ENCODE measurements at places on chromosomes 3 and 15.

DNA sequence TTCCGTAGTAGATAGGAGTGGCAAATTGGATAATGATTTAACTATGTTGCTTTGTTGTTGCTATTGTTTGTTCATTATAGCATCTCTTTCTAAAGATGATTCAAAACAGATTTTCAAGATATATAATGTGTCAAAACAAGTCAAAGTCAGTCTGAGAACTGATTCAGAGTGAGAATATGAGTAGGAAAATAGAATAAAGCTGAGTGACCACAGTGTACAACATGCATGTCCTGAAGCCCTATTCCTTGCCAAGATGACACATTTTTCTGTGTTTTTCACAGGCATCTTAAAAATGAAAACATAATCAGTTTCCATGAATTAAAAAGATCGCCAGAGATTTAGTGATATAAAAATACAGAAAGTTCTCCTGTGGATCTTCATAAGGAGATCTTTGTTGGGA, 57.0 kb upstream of the THRB start:
- DNase-seq: no peak

- no peak for DNase-seq
These were observed 9.5 kb downstream of the CHSY1 start for GRCh38 chr15:101242160-101242998.

DNA sequence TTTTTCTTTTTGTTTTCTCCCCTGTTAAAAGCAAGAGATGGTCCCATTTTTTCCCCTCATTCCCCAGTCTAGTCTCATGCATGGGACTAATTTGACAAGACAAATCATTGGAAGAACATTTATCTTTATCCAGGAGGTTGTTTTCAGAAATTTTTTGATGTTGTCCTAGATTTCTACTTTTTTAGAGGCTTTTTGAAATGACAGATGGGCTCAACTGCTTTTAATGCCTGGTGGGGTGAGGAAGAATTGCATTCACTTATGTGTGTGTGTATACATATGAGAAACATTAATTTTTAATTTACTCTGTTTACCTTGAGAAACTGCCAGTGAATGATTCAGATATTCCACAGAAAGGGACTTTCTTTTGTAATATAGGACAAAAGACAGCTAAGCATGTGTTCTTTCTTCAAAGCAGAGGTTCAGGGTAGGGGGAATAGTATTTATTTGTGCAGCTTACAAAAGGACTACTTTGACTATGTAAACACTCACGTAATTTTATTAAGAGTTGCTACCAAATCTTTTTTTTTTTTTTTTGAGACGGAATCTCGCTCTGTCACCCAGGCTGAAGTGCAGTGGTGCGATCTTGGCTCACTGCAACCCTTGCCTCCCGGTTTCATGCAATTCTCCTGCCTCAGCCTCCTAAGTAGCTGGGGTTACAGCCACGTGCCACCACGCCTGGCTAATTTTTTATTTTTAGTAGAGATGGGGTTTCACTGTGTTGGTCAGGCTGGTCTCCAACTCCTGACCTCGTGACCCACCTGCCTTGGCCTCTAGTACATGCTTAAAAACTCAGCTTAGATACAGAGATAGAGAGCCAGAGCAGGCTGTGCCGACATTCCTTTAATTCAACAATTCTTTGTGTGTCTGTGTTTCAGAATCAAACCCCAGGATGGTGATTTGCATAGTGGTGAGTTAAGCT, 130.1 kb upstream of the RARB start:
- no peak for DNase-seq

- no peak for DNase-seq
These were observed 1115.1 kb upstream of the CADM2 start for GRCh38 chr3:83843716-83844115.

GRCh38 chr3:99970198-99970597, 144.1 kb downstream of the FILIP1L start:
- no peak for DNase-seq

DNA sequence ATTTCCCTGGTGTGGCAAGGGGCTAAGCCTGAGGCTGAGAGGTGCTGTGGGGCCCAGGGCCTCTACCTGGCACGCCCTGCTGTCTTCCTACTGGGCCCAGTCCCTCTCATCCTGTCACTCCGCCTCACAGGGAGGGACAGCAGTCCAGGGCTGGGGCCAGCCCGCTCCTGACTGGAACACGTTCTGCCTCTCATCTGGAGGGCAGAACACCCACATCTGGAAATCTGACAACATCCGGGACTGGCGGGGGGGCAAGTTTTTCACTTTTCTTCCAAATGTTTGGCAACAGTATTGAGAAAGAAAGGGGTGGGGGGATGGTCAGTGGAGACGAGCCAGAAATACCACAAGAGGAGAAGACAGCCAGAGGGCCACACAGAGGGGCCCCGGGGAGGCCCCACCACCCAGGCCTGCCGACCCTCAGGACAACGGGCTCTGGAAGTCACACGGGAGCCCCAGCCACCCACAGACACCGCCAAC, 1.8 kb upstream of the MYL3 start:
- no peak for DNase-seq

GRCh38 chr15:38208206-38208605, 44.4 kb upstream of the SPRED1 start:
- DNase-seq: no peak

GRCh38 chr3:157059661-157060060, 100.3 kb downstream of the CCNL1 start:
- DNase-seq: no peak

DNA sequence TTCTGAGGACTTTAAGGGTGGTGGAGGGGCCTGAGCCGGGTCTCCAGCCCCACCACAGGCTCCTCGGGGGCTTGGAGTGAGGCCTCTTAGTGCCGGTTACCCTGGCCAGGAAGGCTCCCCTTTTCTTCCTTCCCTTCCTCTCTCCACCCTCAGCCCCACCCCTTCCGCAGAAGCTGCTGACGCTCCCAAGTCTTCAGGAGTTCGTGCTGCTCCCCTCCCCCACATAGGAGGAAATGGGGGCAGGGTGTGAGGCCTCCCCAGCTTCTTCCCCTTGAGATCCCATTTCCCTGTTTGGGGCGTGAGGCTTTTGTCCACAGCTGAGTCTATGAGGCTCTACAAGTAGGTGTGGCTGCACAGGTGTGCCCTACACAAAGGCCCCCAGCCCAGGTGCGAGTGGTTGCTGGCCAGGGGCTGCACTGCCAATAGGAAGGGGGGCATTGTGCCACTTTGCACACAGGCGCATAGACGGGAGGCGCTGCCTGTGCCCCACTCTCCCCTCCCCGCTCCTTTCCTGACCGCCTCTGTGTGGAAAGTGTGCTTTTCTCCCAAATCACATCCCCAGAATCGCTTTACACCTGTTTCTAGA, 915 bp upstream of the CALML4 start:
- no peak for DNase-seq

DNA sequence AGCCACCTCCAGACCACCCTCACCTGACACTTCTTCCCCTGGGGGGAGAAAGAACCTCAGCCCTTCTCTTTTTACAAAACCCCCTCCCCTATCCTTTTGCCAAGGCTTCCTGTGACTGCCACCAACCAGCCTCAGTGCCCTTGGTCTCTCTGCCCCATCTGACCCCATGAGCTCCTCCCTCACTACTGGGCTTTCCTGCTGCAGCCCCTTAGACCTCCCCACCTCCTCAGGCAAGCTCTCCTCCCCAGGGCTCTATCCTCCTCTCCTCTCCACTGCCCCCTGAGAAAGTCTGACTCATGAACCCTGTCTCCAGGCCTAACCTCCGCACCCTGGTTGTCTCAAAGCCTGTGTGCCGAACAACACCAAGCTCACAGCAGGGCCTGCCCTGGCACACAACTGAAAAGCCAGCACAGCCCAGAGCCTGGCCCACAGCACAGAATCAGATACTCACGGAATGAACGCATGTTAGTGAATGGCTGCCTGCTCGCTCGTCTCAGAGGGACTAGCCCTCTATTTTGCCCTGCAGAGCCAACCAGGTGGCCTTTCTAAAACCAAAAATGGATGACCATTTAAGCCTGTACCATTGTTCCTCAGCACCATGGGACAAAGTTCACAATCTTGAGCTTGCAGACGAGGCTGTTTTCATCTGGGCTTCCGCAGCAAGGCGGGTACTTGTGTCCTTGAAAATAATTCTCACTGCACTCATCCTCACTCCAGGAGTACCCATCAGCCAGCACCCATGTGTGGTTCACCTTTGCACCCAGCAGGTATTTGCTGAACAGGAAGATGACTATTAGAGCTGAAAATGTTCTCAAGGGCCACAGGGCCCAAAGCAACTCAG, 1.7 kb downstream of the CHDH start:
- DNase-seq: no peak

DNA sequence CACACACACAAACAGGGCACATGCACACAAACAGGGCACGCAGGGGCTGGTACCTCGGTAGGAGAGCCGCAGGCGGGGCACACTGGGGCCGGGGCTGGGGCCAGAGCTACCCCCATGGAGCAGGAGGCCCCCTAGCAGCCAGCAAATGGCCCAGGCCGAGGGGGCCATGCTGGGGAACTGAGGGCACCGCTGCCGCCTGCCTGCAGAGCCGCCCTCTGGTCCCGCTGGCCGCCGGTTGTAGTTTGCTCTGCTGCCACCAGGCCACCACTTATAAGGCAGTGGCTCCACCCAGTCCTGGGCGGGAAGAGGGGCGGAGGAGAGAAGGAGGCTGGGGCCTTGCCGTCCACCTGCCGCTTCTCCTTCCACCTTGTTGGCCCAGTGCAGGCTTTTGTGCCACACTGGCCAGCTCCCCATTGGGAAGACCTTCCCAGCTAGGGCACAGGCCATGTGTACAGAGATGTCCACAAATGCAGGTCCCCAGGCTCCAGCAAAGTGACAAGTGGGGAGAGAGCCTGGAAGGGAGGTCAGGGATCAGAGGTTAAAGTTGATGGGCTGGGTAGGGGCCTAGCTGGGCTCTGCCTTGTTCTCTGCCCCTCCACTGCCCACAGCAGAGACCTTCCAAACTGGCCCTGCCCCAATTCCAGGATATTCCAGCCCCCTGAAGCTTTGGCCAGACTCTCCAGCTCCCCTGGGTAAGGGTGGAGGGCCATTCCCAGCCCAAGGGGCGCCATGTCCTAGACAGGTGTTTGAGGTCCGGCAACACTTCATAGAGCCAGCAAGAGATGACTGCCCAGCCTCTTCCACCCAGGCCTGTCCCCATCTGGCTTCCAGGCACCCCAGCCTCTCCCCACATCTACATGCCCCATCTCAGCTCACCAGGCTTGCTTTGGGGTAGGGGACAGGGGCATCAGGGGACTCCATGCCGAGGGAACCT, at the start of gene SEMA3G:
Gene SEMA3G (minus strand): TSS at position 244 of the 934 bp plus-strand sequence. CDS start 76 bp downstream, at position 168.
- peak; percentile 1 for DNase-seq

DNA sequence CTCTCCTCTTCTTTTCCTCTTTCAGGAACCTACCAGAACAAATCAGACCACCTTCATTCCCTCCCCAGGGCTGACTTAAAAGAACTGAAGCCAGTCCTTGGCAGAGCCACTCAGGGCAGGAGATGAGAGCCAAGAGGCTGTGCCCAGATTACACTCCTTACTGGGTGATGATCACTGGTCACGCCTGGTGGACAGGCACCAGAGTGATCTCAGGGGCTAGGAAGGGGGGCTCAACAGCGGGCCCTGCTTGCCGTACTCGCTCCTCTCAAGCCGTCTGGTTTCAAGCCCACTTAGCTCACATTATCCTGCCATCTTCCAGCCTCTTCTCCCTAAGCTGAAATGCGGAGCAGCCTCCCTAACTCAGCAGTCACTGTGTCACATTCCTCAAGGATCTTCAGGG, 1.7 kb upstream of the FAH start:
- no peak for DNase-seq

- DNase-seq: no peak
These were observed 139.3 kb downstream of the FOXP1 start for GRCh38 chr3:71444028-71444860.

GRCh38 chr15:79657722-79658121, 225.6 kb downstream of the MINAR1 start:
- no peak for DNase-seq

GRCh38 chr3:150996731-150997130, 24.2 kb upstream of the CLRN1 start:
- no peak for DNase-seq

DNA sequence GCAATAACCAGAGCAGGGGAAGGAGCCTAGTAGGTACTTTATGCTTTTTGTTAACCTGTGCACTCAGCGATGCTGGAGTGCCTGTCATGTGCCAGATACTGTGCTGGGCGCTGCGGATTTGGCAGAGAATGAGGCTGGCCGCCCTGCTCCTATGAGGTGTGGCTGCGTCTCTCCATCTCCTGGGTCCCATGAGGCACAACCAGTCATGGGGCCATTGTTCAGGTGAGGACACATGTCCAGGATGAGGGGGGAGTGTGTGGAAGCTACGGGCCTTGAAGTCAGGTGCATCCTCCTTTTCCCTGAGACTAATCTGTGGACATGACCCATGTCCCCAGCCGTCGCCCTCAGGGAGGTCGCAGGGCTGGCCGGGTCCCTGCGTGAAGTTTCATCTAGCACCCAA, 963 bp upstream of the TXNRD3 start:
- no peak for DNase-seq

- no peak for DNase-seq
These were observed 127.4 kb downstream of the NR2E3 start for GRCh38 chr15:71937650-71938311.

GRCh38 chr3:151404316-151404715, 19.8 kb upstream of the P2RY12 start:
- DNase-seq: no peak

DNA sequence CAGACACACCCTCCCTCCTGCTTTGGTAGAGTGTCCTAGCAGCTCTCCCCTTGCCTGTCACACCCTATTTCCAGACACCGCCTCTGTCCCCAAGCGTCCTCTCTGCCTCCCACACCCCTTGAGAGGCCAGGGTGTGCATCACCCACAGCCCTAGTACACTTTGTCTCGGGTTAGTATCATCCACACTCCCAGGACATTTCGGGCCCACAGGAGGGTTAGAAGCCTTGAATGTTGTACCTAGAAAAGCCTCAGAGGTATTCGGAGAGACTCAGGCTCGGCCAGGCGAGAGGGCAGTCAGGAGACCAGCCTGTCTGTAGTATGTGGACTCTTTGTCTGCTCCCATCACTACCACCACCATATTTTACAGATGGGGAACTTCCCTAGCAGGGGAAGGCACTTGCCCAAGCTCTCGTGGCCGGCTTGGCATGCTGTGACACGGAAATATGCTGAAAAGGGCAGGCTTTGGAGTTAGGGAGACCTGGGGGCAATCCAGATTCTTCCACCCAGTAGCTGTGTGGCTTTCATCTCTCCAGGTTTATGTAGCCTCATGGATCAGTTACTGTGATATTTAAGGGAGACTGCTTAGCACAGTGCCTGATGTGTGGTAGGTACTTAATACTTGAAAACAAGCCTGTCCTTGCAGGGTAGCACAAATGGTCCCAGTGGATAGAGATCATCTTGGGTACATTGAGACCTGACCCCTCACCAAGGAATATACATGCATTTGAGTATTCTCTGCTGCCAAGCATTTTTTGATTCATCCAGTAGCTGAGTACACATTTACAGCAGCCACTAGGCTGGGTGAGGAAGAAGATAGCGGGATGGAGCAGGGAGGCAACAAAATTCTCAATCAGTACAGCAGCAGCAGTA, 1.4 kb downstream of the TMEM43 start:
- DNase-seq: peak; percentile 4

DNA sequence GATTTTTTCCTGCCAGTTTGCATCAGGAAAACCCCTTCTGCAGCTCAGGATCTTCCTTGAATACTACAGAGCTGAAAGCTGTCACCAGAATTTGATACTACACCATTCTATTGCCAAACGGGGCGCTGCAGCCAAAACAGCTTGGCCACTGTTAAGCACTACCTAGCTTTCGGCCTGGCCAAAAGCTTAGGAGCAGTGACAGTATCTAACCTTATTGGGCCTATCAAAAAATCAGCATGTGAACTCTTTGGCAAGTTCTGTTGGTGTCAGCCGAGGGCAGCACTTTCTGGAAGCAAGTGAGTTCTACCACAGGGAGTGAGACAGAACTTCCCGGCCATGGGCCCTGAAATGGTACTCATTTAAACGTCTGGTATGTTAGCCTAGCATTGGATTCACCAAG, 16.1 kb upstream of the GYG1 start:
- DNase-seq: no peak

- no peak for DNase-seq
These were observed 65.1 kb upstream of the TBL1XR1 start for GRCh38 chr3:177262396-177262795.
